ENCODE measurements at places on chromosomes 11 and 22.

DNA sequence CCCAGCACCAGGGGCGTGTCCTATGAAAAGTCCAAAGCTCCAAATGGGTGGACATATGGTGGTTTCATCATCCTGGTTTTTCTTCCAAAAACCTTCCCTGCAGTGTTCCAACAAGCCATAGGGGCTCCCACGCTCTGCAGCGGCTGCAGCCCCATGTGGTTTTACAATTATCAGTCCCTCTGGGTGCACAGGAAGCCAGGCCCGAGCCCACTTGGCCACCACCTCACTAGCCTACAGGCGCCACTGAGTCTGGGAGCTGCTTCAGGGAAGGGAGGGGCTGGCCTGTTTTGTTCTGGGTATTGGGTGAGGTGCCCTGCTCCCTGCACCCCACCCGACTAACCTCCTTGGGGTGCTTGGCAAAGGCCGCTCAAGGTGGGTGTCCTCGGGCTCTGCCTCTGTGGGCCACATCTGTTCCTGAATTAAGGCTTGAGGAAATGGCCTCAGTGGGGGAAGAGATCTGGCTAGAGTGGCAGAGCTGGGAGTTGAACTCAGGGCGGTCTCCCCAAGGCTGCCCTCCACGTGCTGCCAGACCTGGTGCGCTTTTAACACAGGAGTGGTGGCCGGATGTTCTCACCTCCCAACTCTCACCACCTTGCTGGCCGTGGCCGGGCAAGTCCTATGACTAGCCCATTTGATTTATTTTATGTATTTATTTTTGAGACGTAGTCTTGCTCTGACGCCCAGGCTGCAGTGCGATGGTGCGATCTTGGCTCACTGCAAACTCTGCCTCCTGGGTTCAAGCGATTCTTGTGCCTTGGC, 5.3 kb upstream of the CDC42BPG start:
- no peak for DNase-seq

GRCh38 chr22:17930455-17931313, 93.7 kb downstream of the MICAL3 start:
- no peak for DNase-seq

DNA sequence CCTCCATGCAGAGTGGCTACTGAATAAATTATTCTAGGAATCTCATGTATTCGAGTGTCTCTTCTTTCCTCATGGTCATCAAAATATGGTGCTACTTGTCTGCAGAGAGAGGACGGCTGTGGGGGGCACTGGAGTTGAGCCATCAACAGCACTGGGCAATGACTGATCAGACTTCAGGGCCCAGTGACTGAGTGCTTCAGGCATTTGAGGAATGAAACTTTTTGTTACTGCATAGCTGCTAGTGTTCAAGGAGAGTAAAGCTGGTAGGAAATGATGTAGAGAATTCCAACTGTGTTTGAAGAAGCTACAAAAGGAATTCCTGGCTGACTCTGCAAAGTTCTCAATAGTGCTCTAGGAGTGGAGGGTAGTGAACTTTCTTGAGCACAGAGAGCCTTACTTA, 277.7 kb downstream of the CADM1 start:
- no peak for DNase-seq

- DNase-seq, result no peak
These were observed 557 bp downstream of the GTPBP1 start for GRCh38 chr22:38706101-38706900.

- DNase-seq, result no peak
These were observed 11.7 kb upstream of the ARL14EP start for GRCh38 chr11:30311189-30311588.

DNA sequence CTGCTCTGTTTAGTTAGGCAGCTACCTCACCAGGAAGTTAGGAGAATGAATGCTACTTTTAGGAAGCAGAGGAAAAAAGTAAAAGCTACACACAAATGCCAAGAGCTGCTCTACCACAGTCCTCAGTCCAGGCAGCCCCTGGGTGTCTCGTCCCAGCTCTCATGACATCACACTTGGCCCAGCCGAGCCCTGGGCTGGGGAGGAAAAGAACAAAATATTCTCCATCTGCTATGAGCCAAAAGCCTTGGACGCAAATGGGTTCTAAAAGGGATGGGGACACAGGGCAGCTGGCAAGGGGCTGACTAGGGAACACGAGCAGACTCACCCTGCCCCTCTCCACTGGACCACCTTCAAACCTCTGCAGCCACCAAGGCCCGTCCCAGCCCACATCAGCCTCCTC, 26.1 kb downstream of the TMEM184B start:
- no peak for DNase-seq

Measured in GM12878 (cell line).